ENCODE measurements at places on chromosomes 5 and 9.

DNA sequence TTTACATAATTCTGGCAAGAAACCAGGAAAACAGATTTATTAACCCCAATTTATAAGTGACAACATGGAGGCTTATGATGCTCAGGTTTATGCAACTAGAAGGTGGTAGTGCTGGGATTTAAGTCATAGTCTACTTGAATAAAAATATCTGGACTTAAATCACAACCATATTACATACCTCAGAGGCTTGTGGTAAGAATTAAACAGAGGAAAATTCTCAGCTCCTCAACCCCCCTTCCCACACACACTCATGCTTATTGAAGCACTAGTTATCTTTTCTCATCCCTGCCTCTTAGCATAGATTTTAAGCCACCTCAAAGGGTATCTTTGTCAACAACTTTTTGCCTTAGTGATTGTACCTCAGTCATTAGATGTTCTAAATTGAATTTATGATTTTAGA lies 731.0 kb downstream of the PRELID2 start:
- DNase-seq, result no peak

GRCh38 chr5:31021181-31021624 lies 172.3 kb upstream of the CDH6 start:
- DNase-seq, result no peak

DNA sequence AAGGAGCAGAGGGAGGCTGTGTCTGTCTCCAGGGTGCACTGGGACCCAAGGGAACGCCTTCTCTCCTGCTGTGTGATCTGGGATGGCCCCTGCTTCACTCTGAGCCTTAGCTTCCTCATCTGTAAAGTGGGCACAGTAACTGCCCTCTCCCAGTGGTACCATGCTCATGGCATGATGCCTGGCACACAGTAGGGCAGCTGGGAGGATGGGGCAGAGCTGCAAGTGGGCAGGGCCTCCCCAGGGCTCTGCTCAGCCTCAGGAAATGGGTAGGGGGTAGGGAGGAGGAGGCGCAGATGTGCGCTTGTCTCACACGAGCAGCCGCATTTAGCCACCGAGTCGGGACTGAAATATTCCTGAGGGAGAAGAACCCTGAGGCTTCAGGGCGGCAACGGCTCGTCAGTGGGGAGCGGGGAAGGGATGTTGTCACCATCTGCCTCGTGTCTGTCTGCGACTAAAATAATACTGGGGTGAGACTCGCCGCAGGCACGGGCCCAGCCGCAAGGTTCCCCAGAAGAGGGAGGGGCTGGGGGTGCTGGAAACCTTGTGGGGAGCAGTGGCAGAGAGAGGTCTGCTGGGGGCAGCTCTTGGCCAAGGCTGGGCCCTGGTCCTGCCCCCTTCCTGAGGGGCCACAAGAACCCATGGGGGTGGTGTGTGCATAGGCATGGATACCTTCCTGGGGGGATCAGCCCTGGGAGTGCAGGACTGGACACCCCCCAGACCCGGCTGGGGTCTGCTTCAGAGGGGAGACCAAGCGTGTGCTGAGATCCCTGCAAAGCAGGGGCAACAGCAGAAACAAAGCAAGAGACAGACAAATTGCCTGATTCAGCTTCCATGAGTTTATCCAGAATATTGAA lies 55.2 kb upstream of the PSD2 start:
- DNase-seq, result no peak

- DNase-seq, result no peak
Measured at GRCh38 chr9:115213818-115214334, 95.9 kb upstream of the TNC start.

Measured in GF-D8 (cell line).